A549 treated with CORT108297 at 1 μM for 4 hours (cell line): ENCODE measurements at places on chromosomes 2 and 18. TPM values are rescaled to one million over a fixed set of nuclear protein-coding genes. Genes with fewer than 3 reads are reported as not detected.

Gene EFR3B
- total RNA-seq = 12.8 to 15.3 TPM (median 13.5 TPM) in 5 replicates

Gene PTPRN
- 1.1 to 1.9 TPM (median 1.6 TPM) in 5 replicates for total RNA-seq

Gene PDK1
- total RNA-seq = 1.8 to 4.4 TPM (median 3.4 TPM) in 5 replicates

Gene IL36RN
- total RNA-seq = 0.05 to 0.25 TPM (median 0.14 TPM) in 4 of 5 replicates, not detected in the other

Gene USP14
- 61.7 to 73.3 TPM (median 65.6 TPM) in 5 replicates for total RNA-seq

Gene HOXD1
- 0.16 to 0.32 TPM (median 0.18 TPM) in 5 replicates for total RNA-seq

Gene UGT1A4
- total RNA-seq = 0.06 to 0.08 TPM (median 0.07 TPM) in 3 of 5 replicates, not detected in the others

Gene AFF3
- 0.01 to 0.16 TPM (median 0.06 TPM) in 5 replicates for total RNA-seq

Gene MTERF4
- total RNA-seq = 22.4 to 30.4 TPM (median 25.2 TPM) in 5 replicates

Gene ABCB11
- total RNA-seq = 0.01 to 0.02 TPM (median 0.02 TPM) in 5 replicates

Gene TUBB8B
- 0.07 TPM in 1 of 5 replicates, not detected in the others for total RNA-seq

Gene TRIM43
- total RNA-seq = 0.07 TPM in 1 of 5 replicates, not detected in the others

Gene SGPP2
- 0.21 to 0.33 TPM (median 0.27 TPM) in 5 replicates for total RNA-seq

Gene NEMP2
- 4.9 to 9.6 TPM (median 7.5 TPM) in 5 replicates for total RNA-seq

Gene FAP
- total RNA-seq = 0.16 TPM in 1 of 5 replicates, not detected in the others

Gene C1QL2
- total RNA-seq = 0.06 to 0.20 TPM (median 0.07 TPM) in 5 replicates

Gene ERFE
- 5.1 to 10.4 TPM (median 7.6 TPM) in 5 replicates for total RNA-seq

Gene GPR39
- total RNA-seq = 8.3 to 9.9 TPM (median 9.3 TPM) in 5 replicates

Gene CDK15
- not detected in 5 replicates for total RNA-seq

Gene IL1R2
- total RNA-seq = 0.53 to 0.97 TPM (median 0.68 TPM) in 5 replicates

Gene RAX
- total RNA-seq = not detected in 5 replicates

Gene EHD3
- 8.0 to 9.7 TPM (median 8.9 TPM) in 5 replicates for total RNA-seq

Gene ALPP
- 0.59 to 0.81 TPM (median 0.74 TPM) in 5 replicates for total RNA-seq

Gene ADAM23
- 8.5 to 9.9 TPM (median 9.6 TPM) in 5 replicates for total RNA-seq

Gene KYNU
- 280 to 361 TPM (median 296 TPM) in 5 replicates for total RNA-seq

Gene GALR1
- total RNA-seq = not detected in 5 replicates

Gene LOXHD1
- total RNA-seq = not detected in 5 replicates

Gene TLX2
- 0.16 to 0.44 TPM (median 0.27 TPM) in 5 replicates for total RNA-seq

Gene MTA3
- total RNA-seq = 26.7 to 35.6 TPM (median 29.9 TPM) in 5 replicates

Gene SKOR2
- total RNA-seq = not detected in 5 replicates

Gene SMAD4
- 42.7 to 59.7 TPM (median 57.0 TPM) in 5 replicates for total RNA-seq

Gene MAP2
- 0.36 to 0.82 TPM (median 0.47 TPM) in 5 replicates for total RNA-seq

Gene PLEK
- not detected in 5 replicates for total RNA-seq

Gene REEP1
- 0.67 to 0.87 TPM (median 0.74 TPM) in 5 replicates for total RNA-seq
